ENCODE measurements at places on chromosomes 1 and 21.
A peak's percentile ranks its signal among the peaks of the same experiment; 100 is the strongest.

DNA sequence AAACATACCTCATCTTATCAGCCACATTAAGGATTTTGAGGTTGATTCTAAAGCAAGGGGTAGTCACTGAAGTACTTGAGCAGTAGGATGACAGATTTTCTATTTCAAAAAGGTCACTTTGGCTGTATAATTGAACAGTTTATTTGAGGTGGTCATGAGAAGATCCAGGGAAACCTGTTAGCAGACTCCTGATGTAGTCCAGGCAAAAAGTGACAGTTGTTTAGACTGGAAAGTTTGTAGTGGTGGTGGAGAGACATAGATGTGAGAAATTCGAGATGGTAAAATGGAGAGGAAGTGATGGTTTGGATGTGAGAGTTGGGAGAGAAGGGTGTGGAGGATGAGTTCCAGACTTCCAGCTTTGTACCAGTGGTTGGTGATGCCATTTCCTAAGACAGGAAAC lies 7.5 kb downstream of the FAM163A start:
- DNase-seq = no peak

- no peak for DNase-seq
Measured at GRCh38 chr1:163202833-163203451, at the start of gene RGS5. Gene RGS5, minus strand, starts transcription at chr1:163202916. Its CDS starts 81 bp downstream, at chr1:163202835.

GRCh38 chr1:177744906-177745305 lies 225.0 kb downstream of the SEC16B start:
- DNase-seq = no peak

- DNase-seq = no peak
Measured at GRCh38 chr21:20760221-20760620, 238.0 kb upstream of the NCAM2 start.

GRCh38 chr1:28770601-28771165 lies 33.9 kb downstream of the YTHDF2 start:
- no peak for DNase-seq

- DNase-seq = no peak
Measured at GRCh38 chr1:216898801-216899200, 175.6 kb upstream of the ESRRG start.

DNA sequence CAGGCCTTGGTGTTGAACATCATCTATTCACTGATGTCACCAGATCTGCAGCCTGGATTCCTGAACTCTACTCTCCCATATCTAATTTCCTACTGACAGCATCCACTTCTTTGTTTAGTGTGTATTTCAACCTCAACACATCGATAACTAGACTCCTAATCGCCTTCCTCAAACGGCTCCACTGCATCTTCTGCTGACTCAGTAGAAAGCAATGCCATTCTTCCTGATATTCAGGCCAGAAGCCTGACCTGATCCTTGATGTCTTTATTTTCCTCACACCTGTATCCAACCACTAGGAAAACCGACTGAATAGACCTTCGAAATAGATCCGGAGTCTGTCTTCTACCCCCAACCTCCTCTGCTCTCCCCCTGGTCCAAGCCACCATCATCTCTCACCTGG lies 466.9 kb downstream of the PCP4 start:
- DNase-seq = no peak

DNA sequence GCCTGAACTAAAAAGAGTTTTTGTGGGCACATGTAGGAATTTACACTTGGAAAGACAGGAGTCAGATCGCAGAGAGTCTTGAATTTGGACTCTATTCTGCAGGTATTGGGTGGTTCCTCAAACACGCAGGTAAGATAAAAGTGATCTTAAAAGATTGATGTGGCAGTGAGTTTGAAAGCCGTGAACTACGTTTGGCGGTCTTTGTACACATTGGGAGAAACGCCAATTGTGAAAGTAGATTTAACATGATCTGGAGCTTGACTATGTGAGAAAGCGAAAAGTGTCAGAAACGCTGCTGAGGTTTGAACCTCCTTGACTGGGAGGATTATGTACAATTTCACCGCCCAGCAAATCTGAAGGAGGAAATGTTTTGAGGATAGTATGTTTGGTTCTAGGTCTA lies 1.5 kb upstream of the PPP2R5A start:
- DNase-seq = no peak

DNA sequence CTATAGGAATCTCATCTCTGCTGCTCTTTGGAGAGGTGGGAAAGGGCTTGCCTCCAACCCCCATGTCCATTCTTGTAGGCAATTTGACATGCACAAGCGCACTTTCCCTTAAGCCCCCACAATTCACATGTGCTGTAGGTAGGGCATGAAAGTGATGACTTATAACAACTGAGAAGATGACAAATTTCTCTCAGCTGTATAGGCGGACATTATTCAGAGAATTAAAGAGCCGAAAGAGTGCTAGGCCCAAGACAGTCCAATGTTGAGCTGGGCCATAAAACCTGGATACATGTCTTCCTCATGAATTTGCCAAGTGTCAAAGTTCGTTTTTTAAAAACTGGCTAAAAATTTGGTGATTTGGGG lies 106.3 kb upstream of the LYPLAL1 start:
- DNase-seq = no peak

GRCh38 chr21:14353726-14354125 lies 29.2 kb downstream of the HSPA13 start:
- DNase-seq = no peak

GRCh38 chr1:109636201-109636952 lies 16.7 kb downstream of the AMPD2 start:
- DNase-seq = no peak

DNA sequence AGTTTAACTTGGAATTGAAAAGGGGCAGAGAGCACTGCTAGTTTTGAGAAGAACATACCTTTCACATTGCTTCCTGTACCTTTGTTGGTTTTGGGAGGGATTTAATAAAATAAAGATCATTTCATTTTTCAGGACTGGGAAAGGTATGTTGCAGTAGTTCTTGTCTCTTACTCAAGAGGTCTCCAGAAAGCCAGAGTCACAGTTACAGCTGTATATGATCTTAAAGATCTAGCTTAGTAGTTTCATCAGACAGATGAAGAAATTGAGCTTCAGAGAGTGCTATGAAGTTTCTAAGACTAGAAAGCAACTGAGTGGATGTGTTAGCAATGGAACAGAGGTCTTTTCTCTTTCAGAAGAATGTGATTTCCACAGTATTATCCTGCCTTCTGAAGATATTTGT lies 1.0 kb downstream of the OR10K2 start:
- no peak for DNase-seq

DNA sequence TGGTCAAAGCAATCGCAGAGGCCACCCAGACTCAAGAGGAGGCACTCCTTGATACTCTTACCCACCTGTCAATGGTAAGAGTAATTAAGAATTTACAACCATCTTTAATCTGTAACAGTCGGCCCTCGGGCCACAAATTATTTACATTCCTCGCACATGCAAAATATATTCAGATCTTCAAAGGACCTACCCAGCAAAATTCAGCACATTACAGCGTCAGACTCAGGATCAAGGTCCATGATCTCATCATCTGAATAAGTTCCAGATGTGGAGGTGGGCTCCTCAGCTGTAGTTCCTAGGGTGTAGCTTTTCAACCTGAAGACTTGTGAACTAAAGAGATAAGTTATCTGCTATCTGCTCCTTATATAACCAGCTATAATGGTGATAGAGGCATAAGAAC lies 17.1 kb upstream of the RNF11 start:
- no peak for DNase-seq

GRCh38 chr1:107933736-107934135 lies 31.2 kb downstream of the VAV3 start:
- DNase-seq = no peak

DNA sequence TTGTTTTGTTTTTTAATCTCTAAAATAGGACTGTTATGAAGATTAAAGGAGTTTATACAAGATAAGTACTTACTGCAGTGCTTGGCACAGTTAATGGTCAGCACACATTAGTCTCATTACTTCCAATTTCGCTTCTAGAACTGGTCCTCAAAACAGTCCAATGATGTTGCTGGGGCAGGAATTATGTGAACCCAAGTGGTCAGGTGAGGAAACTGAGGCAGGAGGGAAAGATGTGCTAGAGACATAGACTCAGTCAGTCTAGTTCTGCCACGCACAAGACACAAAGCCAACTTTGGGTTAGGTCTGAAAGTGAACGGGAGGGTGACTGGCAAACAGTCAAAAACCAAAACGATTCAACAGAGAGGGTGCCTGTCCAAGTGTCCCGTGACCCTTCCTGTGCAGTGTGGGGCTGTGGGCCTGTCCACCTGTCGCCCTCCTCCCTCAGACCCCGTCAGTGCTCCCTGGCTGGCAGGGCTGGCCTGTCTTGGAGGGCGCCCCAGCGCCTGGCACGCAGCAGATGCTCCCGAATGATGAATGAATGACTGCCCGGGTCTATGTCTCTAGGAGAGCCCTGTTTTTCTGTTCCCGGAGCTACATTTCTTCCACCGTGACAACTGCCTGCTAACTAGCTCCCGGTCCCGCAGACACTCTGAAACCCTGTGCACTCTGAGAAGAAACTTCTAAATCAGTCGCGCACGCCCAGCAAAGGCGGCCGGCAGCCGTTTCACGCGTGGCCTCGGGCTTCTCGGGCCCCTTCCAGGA lies 2.4 kb downstream of the LRP8 start:
- no peak for DNase-seq

DNA sequence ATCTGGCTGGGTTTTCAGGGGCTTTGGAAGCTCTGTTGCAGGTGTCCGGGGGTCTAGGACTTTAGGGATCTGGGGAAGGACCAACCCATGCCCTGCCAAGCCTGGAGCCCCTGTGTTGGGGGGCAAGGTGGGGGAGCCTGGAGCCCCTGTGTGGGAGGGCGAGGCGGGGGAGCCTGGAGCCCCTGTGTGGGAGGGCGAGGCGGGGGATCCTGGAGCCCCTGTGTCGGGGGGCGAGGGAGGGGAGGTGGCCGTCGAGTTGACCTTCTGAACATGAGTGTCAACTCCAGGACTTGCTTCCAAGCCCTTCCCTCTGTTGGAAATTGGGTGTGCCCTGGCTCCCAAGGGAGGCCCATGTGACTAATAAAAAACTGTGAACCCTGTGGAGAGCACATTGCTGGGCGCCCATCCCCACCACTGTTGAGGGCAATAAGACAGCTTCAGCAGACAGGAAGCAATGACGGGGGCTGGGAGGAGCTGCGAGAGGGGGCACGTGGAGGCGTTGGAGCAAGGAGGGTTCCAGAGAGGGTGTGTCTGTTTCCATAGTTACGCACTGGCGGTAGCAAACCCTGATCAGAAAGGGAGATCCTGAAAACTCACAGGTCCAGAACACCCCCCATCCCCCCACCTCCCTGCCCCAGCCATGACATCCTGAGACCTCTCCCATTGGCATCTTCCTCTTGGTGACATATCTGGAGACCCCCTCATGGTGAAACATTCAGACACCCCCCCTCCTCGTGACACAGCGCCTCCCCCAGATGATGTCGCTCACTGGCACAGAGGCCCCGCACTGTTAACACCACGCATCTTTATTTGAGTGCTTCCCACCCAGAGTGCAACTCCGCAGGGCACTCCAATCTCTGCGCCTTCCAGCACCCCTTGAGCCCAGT lies 8.4 kb downstream of the MYBPH start:
- DNase-seq = no peak

GRCh38 chr1:200373811-200374231 lies 36.0 kb downstream of the ZNF281 start:
- peak; percentile 96 for DNase-seq

DNA sequence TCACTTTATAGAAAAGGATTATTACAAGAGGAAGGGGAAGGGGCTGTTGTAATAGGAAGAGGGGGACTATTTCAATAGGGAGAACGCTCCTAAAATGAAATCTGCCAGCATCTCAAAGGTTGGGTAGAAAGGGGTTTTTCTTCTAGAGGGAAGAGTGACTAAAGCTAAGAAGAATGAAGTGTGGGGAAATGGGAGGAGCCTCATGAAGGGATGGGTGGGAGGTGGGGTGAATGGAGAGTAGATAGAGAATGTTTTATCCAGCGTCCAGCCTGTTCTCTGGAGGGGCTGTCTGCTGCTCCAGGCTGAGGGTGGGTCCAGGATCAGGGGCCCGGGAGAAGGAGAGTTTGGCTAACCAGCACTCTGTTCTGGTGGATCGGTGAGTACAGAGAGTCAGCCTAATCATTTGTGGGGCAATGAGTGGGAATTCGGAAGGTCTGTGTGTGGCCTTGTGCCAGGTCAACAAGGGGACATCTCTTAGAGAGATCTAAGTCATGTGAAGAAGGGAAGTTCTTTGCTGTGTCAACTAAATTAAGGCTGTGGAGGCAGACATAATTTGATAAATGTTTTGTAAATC lies 25.2 kb downstream of the VN1R5 start:
- no peak for DNase-seq

GRCh38 chr1:205593532-205593931 lies 38.3 kb downstream of the ELK4 start:
- no peak for DNase-seq

- DNase-seq = peak; percentile 25
Measured at GRCh38 chr21:33151941-33152731, 77.6 kb upstream of the IFNAR2 start.

DNA sequence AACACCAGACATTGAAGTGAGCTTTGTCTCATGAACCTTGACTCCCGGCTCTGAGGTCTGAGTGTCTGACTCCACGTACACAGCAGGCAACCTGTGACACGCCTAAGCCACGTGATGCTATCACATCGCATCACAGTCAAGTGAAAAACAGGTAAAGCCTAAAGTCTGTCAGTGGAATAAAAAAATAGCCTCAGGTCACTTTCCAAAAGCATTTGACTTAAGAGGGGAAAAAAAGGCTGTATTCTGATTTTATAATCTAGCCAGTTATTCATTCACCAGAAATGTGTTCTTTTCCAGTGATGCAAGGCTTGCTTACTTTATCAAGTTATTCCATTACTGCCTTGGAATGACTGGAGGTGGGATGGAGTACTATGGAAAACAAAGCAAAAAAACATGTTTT lies 163.2 kb upstream of the HMCN1 start:
- no peak for DNase-seq

DNA sequence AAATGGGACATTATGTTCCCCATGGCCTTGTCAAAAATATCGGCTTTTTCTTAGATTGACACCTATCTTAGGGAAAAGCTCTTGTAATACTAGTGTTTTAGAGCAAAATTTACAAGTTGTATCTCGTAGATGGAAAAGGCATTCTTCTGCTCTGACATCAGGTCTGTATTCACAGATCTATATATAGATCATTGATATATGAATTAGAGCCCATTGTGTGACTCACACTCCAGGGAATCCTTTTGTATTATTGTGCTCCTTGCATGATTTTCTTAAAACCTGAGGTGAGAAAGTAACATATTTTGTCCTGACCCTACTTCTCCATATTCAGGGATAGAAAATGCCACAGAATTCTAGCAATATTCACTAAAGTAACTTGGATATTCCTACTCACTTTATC lies 1160.8 kb upstream of the B3GALT2 start:
- DNase-seq = no peak

- peak; percentile 5 for DNase-seq
Measured at GRCh38 chr1:106055855-106056254, 1000.6 kb upstream of the PRMT6 start.

GRCh38 chr1:4137621-4138415 lies 237.7 kb upstream of the C1orf174 start:
- DNase-seq = no peak

- DNase-seq = no peak
Measured at GRCh38 chr1:16430606-16431005, 6.6 kb downstream of the SPATA21 start.

GRCh38 chr1:228464487-228464983 lies 22.6 kb upstream of the RNF187 start:
- DNase-seq = peak; percentile 80

Data from pons (tissue), 1 donor.